Coronary artery (tissue), 2 donors: ENCODE measurements at places on chromosomes 2 and 18.

DNA sequence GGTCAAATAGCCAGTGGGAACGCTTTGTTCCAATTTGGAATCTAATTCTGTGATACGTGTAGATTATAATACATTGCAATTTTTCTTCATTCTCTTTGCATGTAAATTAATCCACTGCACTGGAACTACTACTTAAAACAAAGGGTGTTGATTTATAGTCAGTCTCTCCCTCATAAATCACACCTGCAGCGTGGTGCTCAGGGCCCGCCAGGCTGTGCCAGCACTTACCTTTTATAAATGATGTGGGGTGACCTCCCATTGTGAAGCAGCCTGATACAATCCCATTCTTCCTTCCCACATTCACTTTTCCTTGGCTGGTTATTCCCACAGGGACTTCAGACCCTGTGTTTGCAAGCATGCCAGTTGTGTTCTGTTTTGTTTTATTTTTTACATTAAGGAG lies 302.3 kb upstream of the ID2 start:
- no peak for DNase-seq

GRCh38 chr18:45231617-45232016 lies 383.7 kb upstream of the SLC14A2 start:
- no peak for DNase-seq

DNA sequence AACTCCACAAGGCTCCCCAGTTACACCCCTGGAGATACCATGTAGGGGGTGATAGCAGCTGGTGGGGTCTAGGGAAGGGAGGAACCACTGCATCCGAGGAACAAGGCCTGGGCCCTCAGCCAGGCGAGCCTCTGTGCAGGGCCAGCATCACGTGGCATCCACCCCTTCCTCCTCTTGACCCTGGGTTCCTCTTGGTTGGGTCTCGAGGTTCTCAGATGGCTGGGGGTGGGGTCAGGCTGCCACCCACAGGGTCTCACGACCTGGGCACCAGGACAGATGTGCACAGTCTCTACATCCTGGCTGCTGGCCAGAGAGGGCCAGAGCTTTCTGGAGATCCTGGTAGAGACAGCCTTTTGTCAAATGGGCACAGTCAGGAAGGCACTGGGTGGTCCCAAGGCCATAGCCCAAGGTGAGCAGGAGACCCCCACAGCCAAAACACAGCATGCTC lies 10.4 kb downstream of the HS6ST1 start:
- DNase-seq: no peak

DNA sequence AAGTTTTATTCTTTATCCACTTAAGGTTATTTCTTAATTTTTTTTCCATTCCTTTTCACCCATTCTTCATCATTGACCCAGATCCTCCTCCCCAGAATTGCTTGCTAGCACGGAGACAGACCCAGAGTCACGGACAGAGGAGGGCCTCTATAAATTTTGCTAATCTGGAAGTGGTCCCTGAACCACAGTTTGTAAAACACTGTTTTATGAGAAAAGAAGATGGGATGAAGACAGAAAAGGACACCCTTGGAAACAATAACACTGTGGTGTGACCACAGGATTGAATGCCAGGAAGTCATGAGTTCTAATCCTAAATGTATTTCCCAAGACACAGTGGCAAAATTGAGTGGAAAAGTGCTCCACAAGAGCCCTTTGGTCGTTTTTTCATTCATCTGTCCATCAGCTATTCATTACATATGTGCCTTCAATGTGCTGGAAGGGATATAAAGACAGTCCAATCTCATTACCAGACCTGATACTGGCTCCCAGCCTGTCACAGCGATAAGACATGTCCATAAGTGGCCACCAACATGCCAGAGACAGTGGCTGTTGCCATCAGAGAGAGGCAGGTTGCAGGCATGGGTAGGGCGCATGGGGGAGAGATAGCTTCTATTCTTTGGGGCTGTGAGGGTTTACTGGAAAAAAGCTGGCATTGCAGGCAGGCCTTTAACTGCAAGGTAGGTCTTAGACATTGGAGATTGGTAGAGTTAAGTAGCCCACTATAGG lies 175.2 kb upstream of the ALPP start:
- no peak for DNase-seq

DNA sequence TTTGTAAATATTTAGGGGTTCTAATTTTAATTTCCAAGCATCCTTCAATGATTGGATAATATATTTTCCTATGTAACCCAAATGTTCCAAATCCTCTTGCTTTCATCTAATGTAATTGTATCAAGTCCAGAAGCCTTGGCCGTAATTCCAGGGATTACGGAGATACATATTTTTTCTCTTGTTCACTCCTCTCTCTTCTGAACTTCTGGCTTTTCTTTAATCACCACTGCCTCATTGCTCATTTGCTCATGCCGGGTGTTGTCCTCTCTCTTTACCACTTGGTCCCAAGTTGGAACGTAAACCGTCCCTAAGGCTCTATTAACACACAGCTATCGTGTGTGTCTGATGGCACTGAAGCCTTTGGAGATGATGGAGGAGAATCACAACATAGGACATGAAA lies 188.7 kb upstream of the COL3A1 start:
- DNase-seq: no peak

DNA sequence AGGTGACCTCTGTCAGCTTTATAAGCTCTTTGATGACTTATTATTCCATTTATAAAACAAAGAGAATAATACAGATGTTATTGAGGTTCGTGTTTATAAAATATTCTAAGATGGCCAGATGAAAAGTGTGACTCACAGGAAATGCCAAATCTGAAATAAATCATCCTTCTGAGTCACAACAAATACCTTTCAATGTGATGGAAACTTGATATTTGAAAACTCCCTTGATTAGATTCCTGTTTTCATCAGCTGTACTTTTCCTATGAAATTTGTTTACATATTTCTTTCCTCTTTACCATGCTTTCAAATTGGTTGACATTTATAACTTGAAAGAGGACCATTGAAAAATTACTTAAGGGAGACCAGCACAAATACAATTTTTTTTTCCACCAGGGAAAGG lies 30.6 kb upstream of the PPP1R1C start:
- DNase-seq: no peak
